ENCODE measurements at places on chromosomes 12 and 14. TPM values are rescaled to one million over a fixed set of nuclear protein-coding genes. Genes with fewer than 3 reads are reported as not detected.

GRCh38 chr14:85595981-85596380, 66.0 kb downstream of the FLRT2 start:
- no peak for DNase-seq

Gene KRT79
- total RNA-seq = not detected

Gene KRT3
- not detected for total RNA-seq

- no peak for DNase-seq
Measured at GRCh38 chr14:61223552-61223951, 57.6 kb downstream of the TMEM30B start.

Gene PTCSC3
- total RNA-seq = not detected

GRCh38 chr14:36256126-36256801, 64.2 kb downstream of the MBIP start:
- no peak for DNase-seq

Gene COCH
- 6.7 TPM for total RNA-seq

GRCh38 chr14:54555651-54556050, 11.3 kb upstream of the SAMD4A start:
- no peak for DNase-seq

DNA sequence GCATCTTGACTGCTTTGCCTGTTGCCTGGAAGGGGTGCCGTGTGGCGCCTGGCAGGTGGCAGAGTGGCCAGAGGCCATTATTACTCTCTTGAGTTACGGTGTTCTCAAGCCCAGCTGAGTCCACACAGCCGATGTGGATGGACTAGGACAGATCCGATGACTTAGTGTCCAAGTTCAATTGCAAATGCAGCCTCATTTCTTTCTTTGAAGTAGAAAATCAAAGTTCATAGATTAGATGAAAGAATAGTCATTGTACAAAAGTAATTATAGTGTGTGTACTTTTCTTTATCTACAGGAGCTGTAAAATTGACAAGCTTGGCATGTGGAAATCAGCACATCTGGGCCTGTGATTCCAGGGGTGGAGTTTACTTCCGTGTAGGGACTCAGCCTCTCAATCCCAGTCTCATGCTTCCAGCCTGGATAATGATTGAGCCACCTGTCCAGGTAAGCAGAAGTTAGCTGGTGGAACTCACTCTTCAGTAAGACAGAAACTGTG, 44.7 kb downstream of the ANKRD9 start:
- no peak for DNase-seq

GRCh38 chr14:38357557-38357956, 101.7 kb upstream of the CLEC14A start:
- no peak for DNase-seq

- DNase-seq = no peak
Measured at GRCh38 chr14:74601982-74602381, 10.1 kb downstream of the LTBP2 start.

Gene FOXA1
- total RNA-seq = 1.3 TPM

GRCh38 chr14:92785667-92786426, 8.3 kb upstream of the GOLGA5 start:
- no peak for DNase-seq

GRCh38 chr12:101925935-101926334, 48.6 kb downstream of the DRAM1 start:
- DNase-seq = no peak

- no peak for DNase-seq
Measured at GRCh38 chr14:87203346-87203745, 789.6 kb downstream of the GALC start.

DNA sequence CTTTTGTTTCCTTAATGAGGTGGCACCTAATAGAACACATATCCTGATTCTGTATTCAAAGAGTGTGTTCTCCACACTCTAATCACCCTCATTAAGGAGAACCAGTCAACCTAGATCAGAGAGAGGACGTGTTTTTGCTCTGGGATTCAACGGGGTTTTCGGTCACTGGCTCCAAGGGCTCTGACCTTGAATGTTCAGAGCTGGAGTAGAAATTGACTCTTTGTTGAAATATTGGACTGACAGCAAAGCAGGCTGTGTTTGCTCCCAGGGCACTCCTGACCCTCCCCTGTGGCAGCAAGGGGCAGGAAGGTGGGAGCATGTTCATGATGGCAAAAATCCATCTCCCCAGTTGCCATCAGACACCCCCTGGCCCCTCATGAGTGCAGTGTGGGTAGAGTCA, 1193.0 kb downstream of the AACS start:
- DNase-seq = no peak

- no peak for DNase-seq
Measured at GRCh38 chr12:132723764-132724140, 13.1 kb downstream of the PGAM5 start.

- DNase-seq = no peak
Measured at GRCh38 chr14:23580152-23580926, 1.7 kb upstream of the JPH4 start.

Data from HCT116 (cell line).